ENCODE measurements at places on chromosomes 12 and 14. TPM values are rescaled to one million over a fixed set of nuclear protein-coding genes. Genes with fewer than 3 reads are reported as not detected.
A peak's percentile ranks its signal among the peaks of the same experiment; 100 is the strongest.

GRCh38 chr12:43044241-43044640 is 454.7 kb upstream of the PRICKLE1 start:
- no peak for DNase-seq

- DNase-seq: peak; percentile 56
Observed at GRCh38 chr12:125890971-125891370, 825.7 kb downstream of the AACS start.

DNA sequence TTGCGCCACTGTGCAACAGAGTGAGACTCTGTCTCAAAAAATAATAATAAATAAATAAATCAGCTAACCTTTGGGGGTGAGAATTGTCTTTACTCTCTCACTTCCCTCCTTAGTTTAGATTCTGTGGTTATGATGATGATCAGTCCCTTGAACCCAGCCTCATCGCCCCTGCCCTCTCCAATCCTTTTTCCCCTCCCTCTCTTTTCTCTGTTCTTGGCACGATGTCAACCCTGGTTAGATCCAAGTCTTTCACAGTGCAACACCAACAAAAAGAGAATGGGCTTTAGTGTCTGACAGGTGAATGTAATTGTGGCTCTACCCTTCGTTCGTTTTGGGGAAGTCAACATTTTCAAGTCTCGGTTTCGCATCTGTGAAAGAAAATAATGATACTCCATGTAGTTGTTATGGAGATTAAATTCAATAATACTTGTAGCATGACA is 59.0 kb downstream of the NTN4 start:
- no peak for DNase-seq

DNA sequence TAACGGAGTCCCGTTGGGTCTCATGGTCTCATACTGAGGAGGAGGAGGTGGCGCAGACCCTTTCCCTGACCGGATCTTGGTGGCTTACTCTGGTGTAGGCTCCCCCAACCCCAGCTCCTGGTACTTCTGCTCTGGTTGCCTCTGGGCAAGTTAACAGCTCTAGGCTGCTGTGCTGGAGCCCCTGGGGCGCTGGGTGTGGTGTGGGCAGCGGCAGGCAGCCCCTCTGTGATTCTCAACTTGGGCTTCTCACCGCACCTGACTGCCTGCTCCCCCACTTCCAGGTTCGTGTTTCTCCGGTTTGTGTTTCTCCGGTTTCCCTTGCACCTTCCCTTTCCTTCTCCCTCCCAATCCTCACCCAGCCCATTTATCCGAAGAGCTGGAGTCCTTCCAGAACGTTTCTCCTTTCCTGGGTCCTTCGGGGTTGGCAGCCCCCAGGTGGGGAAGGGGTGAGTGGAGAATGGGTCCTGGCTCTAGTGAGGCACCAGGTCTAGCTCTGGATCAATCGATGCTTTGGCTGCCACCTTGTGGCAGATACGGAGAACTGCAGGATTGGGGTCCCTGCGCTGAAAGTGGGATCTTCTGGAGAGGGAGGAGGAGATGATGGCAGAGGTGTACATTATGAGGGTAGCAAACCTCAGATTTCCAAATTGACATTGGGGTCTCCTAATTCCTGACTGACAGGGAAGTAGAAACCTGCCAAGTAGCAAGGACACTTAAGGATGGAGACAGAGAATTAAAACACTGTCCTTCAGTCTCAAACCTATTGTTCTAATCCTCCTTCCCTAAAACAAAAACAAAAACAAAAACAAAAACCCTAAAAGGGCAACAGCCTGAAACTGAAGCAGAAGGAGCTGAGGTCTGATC is 8.3 kb downstream of the CISTR start:
- peak; percentile 38 for DNase-seq

DNA sequence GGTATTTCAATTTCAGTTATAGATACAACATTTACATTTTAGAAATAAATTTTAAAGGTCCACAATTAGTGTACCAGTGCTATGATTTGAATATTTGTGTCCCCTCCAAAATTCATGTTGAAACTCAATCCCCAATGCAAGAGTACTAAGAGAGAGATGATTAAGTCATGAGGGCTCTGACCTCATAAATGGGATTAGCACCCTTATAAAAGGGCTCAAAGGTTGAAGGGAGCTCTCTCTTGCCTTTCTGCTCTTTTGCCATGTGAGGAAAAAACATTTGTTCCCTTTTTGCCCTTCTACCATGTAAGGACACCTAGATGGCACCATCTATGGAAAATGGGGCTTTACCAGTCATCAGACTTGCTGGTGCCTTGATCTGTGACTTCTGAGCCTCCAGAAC is 25.8 kb upstream of the CNOT2 start:
- no peak for DNase-seq

DNA sequence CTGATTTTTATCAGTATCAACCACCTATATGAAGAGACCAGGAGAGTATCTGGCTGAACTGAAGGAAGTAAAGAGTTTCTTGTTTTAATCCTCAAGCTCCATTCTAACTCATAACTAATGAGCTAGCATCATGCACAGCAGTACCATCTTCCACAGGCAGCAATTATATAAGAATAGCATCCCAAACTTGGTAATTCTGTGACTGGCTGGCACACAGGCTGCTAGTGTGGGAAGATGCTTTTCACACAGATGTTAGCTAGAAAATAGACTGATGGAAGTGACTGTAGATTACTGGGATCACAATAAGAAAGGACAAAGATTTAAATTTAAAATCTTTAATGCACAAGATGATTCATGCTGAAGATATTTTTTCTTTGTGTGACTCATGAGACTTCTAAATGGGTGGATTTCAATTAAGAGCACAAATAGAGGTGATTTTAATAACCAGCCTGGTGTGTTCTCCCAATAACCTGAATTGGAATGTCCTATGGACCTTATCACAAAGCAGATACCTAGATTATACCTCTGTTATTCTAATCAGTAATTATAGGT is 417.7 kb upstream of the ATXN7L3B start:
- no peak for DNase-seq

DNA sequence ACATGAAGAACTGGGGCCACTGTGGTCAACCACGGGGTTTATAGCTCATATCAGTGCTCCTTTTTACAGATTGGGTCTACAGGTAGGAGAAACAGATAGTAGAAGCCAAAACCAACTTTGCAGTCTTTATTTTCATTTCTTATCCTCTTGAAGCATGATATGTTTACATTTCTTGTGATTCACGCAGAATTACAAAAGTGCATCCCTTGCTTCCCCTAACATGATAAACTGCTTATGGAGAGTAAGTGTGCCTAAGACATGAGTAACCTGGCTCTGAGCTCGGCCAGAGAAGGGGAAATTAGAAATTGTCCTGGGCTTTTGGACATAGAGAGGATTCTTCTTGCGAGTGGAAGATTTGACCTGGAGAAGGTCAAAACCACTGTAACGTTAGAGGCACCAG is 18.4 kb downstream of the PWP1 start:
- no peak for DNase-seq

ESPL1 gene
- total RNA-seq: 14.8 TPM

- peak; percentile 47 for DNase-seq
Observed at GRCh38 chr14:20494935-20495766, 10.2 kb upstream of the RNASE10 start.

GRCh38 chr12:107404981-107405380 is 280.6 kb upstream of the PWP1 start:
- peak; percentile 38 for DNase-seq

DNA sequence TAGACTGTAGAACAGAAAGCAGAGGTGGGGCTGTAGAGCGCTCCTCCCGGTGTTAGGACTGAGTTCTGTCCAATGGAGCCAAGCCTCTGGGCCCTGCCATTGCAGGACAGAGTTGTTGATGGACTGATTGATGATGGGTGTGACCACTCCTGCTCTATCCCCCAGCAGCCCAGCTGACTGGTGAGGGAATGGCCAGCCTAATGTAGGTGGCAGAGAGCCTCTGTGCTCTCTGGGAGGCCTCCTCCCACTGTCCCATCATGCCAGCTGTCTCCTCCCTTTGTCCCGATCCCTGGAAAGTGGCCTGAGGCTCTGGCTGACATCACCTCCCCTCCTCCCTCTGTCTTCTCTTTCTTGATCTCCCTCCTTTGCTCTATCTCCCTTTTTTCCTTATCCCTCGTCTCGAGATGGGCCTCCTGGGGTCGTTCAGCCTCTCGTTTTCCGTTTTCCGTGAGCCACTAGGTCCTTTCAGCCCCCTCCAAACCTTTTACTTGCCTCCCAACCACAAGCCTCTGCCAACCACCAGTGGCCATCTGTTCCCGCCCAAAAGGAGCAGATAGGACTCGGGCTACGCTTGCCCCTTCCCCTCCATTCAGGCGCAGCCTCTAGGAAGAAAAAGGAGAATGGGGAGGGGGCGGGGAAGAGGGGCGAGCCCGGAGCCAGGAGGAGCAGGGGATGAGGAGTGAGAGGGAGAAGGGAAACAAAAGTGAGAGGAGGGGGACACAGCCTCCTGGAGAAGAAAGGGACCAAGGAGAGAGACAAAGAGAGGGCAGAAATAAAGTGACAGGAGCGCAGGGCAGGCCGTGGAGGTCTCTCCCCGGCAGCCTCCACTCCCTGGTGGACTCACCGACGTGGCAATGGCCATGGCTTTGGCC is 572 bp downstream of the EFS start:
- no peak for DNase-seq

FOXA1 gene
- total RNA-seq: 0.13 TPM

PSMC6 gene
- total RNA-seq: 134 TPM

DNA sequence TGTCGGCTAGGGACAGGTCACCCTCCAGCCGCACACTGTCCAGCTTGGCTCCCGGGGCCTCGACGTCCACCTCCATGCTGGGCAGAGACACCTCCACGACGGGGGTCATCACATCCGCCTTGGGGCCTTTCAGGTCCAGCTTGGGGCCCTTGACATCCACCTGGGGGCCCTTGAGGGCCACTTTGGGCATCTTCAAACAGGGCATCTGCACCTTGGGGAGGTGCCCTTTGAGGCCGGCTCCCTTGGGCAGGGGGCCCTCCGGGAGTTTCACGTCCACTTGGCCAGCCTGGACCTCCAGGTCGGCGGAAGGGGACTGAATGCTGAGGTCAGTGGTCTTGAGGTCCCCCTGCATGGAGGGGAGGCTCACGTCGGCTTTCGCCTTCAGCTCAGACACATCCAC is 17.9 kb downstream of the PLD4 start:
- no peak for DNase-seq

- DNase-seq: no peak
Observed at GRCh38 chr12:128918481-128919260, 65.4 kb downstream of the GLT1D1 start.
